Hindlimb muscle (tissue), 1 donor: ENCODE measurements at places on chromosomes 7 and 10.

- DNase-seq, result no peak
These were observed 99.0 kb upstream of the SAMD8 start for GRCh38 chr10:75012471-75012870.

DNA sequence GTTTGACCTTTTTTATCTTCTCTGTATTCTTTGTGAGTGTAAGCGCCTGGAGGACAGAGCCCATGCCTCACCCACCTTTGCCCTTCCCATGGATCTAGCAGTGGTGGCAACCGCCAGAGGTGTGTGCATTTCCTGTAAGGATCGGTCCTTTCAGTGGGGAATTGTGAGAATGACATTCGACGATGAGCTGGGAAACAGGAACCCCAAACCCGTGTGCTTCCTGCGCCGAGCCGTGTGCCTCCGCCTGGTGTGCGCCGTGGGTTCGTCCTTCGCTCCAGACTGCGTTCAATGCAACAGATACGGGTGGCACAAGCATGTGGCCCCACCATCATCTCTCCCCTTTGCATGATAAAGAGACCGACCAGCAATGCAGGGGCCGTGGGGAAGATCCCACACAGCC, 1.7 kb upstream of the DIP2C start:
- DNase-seq, result no peak

DNA sequence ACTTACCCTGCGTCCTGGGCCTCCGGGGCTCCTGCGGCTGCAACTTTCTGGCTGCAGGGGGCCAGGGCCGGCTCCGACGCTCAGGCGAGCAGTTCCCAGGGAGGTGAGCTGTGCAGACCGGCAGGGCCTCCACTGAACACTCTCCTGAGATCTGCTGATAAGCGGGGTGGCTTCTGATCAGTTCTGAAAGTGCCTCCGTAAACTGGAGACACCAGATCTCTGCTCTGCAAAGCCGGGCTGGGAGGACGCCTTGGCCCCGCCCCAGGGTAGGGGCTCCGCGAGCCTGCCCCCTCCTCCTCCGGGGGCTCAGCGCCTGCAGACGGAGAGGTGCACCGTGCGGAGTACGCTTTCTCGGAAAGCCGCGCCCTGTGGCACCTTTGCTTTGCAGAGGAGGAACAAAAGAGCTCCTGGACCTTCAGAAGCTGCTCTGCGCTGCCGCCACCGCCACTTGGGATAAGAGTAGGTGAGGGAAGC, 141.3 kb upstream of the VKORC1L1 start:
- no peak for DNase-seq

GRCh38 chr10:15144788-15145187, 23.7 kb downstream of the NMT2 start:
- DNase-seq, result no peak

DNA sequence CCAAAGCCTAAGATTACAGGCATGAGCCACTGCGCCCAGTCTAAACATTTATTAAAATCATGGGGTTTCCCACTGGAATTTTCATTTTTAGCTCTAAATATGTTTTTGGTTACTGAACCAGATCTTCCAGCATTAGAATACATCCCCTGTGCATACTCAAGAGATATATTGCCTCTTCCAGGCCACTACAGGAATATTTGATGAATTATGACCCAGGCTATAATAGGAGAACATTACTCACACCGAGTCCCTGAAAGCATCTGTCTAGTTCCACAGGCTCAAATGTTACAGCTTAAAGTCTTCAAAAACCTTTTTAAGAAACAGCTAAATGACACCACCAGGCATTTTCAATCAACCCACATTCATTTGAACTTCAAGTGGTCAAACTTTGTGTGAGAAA, 50.4 kb upstream of the GRM8 start:
- no peak for DNase-seq

GRCh38 chr10:100697631-100698030, 47.8 kb upstream of the PAX2 start:
- DNase-seq, result no peak

GRCh38 chr7:158680754-158681153, 23.9 kb downstream of the NCAPG2 start:
- DNase-seq, result no peak

DNA sequence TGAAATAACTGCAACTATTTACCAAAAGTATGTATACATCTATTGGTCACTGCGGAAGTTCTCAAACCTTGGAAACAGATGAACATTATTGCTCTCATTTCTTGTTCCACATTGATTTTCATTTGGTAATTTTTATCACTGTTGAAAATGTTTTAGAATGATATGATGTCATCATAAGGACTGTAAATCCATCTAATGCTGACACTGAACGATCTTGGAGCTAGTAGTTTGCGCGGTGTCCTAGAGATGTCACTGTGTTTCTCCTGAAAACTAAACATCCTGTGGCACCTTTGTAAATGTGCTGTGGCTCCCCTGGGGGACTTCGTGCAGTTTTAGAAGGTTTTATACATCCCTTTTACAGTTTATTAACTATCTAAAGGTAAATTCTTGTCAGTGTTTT, 73.5 kb downstream of the DNAJB9 start:
- no peak for DNase-seq

- no peak for DNase-seq
These were observed 121.8 kb upstream of the CAV2 start for GRCh38 chr7:116377721-116378120.

DNA sequence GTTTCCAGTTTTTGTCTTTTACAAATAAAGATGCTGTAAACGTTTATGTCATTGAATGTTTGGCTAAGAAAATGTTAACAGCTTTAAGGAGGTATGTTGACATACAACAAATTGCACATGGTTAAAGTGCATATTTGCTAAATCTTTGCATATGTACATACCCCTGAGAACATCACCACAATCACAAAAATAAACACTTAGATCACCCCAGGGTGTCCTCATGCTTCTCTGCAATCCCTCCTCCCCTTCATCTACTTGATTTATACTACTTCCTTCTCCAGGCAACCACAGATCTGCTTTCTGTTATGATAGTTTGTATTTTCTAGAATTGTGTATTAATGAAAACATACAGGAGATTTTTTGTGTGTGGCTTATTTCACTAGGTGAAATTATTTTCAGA, 209.5 kb downstream of the GLRX3 start:
- no peak for DNase-seq

- DNase-seq, result no peak
These were observed 169.1 kb upstream of the CELF2 start for GRCh38 chr10:10848488-10849111.

- DNase-seq, result no peak
These were observed 31.6 kb downstream of the RBM33 start for GRCh38 chr7:155676052-155676451.

DNA sequence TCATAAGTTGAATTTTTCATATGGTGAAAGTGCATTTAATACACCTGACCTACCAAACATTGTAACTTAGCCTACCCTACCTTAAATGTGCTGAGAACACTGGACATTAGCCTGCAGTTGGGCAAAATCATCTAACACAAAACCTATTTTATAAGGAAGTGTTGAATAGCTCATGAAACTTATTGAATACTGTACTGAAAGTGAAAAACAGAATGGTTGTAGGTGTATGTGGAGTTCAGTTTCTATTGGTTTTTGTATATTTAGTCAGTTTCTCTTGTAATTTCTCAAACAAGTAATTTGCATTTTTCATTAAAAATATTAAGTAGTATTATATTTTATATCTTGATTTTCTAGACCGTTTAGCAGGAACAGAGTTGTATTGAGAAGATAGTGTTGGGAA, 15.3 kb downstream of the CCDC7 start:
- DNase-seq, result no peak

GRCh38 chr10:119516381-119517234, 25.9 kb downstream of the RGS10 start:
- no peak for DNase-seq

DNA sequence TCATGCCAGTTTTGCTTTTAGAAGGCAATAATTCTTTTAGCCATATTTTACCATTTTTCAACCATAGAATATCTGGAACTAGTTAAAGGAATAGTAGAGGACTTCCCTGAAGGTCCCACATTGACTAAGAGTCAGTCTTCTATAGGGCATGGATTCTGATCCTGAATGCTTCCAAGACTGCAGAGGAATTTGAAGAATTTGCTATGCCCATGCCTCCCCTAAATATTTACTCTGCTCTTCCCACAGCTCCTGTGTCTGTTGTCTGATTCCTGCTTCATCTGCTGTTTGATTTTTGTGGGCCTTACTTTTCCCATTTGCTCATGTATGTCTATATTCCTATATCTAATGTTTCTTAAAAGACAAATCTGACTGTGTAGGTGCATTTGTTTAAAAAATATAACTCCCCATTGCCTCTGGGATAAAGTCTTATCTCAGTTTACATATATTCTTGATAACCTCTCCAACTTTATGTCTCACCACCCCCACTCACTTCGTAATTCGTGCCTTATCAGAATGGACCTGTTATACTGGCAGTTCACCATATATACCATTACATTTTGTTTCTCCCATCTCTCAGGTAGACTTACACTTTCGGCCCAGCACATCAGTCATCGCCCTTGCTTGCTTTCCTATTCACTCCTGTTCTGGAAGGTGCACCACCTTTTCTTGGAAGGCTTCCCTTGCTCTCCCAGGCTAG, 33.9 kb downstream of the LRRC4 start:
- DNase-seq, result no peak

- no peak for DNase-seq
These were observed 126.5 kb downstream of the ARID5B start for GRCh38 chr10:62027841-62028501.

DNA sequence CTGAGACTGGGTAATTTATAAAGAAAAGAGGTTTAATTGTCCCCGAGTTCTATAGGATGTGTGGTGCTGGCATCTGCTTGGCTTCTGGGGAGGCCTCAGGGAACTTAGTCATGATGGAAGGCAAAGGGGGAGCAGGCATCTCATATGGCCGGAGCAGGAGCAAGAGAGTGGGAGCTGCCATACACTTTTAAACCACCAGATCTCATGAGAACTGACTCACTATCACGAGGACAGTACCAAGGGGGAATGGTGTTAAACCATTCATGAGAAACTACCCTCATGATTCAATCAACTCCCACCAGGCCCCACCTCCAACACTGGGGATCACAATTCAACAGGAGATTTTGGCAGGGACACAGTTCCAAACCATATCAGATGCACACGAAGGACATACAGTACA, 199.9 kb upstream of the DPP6 start:
- no peak for DNase-seq

GRCh38 chr10:130924138-130924819, 387.2 kb downstream of the TCERG1L start:
- peak; percentile 34 for DNase-seq

DNA sequence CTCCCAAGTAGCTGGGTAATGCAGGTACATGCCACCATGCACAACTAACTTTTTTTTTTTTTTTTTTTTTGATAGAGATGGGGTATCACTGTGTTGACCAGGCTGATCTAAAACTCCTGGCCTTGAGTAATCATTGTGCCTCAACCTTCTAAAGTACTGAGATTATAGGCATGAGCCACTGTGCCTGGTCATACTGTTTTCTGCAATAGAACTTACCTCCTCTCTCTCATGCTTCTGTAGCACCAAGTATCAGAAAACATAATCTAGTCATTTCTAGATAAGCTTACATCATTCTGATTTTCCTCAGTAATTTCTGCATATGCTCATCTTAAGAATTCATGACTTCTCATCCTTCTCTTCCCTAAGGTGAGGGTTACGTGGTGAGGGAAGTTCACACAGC, 210.0 kb downstream of the IMMP2L start:
- DNase-seq, result no peak

DNA sequence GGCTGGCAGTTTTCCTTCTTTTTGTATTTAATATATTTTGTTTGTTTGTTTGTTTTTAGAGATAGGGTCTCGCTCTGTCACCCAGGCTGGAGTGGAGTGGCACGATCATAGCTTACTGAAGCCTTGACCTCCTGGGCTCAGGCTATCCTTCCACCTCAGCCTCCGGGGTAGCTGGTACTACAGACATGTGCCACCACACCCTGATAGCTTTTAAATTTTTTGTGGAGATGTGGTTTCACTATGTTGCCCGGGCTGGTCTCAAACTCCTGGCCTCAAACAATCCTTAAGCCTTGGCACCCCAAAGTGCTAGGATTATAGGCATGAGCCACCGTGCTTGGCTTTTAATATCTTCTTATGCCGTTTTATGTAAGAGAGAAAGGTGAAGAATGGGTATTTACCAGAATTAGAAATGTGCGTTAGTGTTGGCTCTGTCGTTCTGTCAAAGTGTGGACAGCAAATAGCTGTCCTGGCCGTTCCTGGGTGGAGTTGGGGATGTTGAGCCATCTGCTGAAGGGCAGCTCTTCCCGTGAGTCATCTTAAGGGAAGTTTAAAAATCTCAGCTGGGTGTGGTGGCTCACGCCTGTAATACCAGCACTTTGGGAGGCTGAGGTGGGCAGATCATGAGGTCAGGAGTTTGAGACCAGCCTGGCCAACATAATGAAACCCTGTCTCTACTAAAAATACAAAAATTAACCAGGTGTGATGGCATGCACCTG, 14.8 kb downstream of the OGDH start:
- no peak for DNase-seq

DNA sequence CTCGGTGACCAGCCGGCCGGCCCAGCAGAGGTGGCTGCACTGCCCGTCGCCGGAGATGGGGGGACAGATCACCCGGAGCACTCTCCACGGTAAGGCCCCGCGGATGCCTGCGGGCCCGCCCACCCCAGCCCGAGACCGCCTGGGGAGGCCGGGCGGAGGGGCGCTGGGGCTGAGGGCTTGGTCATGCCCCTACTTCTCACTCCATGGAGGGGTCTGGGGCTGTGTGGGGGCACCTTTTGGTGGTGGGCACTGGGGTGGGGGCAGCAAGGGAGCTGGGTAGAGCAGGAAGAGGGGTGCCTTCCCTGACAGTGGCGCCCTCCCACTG, 61.8 kb downstream of the NEURL1 start:
- DNase-seq, result no peak

DNA sequence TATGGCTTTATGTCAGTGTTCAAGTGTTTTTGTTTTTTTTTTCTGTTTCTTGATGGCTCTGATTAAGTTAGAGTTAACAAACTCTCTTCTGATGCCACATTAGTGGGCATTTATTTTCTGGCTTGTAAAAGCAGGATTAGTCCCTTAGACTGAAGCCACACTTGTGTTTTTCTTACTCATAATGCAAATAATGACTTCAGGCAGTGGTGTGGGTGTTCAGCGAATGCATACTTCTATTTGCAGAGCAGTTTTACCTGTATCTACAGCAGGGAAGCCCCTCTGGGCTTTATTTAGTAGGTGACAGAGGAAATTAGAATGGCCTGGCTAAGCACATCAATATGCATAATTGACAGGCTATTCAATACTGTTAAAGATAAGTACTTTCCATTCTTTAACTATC, 79.9 kb downstream of the CNNM2 start:
- DNase-seq, result no peak

DNA sequence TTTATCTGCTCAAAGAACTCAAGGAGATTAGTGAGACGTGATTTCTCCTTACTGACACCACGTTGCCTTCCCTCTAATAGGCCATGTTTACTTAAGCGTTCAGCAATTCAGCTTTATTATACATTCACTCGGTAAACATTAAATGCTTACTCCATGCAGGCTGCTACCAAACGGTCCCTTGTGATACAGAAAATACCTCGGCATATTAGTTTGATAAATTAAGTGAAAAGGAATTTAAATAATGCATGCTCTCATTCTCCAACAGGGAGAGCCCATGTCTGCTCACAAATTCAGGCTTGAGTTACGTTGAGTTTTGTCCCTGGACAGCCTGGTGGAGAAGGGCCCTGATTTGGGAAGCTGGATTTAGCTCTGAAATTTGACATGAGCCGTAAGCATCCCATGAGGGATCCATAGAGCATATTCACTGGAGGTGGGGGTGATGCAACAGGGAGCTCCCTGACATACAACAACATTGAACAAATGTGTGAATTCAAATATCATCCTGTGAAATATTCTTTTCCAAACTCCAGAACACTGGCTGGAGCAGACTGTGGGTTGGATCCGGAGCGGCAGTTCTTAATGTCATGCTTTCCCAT, 86.3 kb downstream of the TBXAS1 start:
- no peak for DNase-seq

- no peak for DNase-seq
These were observed 176.0 kb upstream of the PTPRZ1 start for GRCh38 chr7:121696954-121697353.
